ENCODE measurements at places on chromosomes 1 and 21.
A peak's percentile ranks its signal among the peaks of the same experiment; 100 is the strongest.

GRCh38 chr1:240237305-240237721 is 145.6 kb downstream of the FMN2 start:
- DNase-seq = no peak

GRCh38 chr21:44845418-44846223 is 27.8 kb upstream of the SUMO3 start:
- DNase-seq = peak; percentile 11

GRCh38 chr1:185894791-185895190 is 160.6 kb downstream of the HMCN1 start:
- DNase-seq = no peak

GRCh38 chr1:84442256-84442655 is 36.8 kb upstream of the RPF1 start:
- DNase-seq = no peak

DNA sequence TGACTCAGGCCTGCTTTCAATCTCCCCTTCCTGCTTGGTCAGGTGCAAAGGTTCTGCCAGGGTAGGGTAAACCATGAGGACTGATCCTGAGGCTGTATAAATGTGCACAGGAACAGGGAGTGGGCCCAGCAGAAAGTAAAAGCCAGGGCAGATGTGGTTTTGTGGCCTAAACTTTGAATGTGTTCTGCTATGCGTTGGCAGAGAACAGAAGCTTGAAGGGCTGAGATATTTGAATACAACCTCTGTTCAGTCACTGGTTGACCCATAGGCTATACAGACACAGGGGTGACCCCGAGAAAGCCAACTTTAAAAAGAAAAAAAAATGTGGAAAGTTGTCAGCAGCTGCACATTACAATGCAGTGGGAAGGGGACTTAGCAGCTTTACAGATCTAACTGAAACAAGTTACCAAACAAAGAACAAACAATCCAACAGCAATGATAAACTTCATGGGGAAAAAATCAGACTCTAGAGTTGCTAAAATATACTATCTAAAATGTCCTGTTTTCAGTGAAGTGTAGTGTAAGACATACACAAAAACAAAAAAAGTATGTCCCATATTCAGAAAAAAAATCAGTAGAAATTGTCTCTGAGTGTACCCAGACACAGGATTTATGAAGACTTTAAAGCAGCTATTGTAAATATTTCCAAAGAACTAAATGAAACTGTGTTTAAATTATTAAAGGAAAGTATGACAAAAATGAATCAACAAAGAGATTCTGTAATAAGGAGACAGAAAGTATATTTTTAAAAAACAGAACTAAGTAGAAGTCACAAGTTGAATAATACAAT is 216.1 kb downstream of the RPS6KC1 start:
- DNase-seq = no peak

- no peak for DNase-seq
Observed at GRCh38 chr1:52825868-52826267, 16.7 kb upstream of the ZYG11A start.

GRCh38 chr1:83882906-83883305 is 116.0 kb downstream of the TTLL7 start:
- DNase-seq = no peak

DNA sequence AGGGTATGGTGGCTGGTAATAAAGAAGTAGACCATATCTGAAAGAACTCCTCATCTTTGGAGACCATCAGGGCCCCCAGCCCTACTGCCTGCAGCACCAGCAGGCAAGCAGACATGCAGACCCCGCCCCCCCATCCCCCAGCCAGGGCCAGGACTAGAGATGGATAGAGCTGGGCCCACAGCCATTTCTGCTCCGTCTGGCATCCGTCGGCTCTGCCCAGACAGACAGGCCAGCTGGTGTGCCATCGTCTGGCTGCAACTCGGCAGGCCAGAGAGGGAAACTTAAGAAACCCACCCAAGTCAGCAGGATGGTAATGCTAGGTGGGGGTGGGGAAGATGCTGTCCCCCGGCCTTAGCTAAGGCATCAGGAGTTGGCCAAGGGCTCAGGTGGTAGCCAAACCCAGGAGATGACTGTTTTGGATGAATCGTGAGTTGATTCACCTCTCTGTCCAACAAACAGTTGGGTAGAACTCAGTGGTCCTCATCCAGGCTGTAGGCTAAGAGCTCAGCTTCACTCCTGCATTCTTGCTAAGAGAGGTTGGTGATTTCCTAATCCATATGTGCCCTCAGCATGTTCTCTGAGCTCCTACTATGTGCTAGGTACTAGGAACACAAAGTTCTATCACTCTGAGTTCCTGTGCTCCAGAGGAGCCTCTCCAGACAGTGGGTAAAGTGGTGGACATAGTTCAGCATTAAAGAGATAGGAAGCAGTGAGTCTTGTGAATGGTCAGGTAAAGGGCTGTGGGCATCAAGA is 23.2 kb upstream of the TMEM222 start:
- no peak for DNase-seq

DNA sequence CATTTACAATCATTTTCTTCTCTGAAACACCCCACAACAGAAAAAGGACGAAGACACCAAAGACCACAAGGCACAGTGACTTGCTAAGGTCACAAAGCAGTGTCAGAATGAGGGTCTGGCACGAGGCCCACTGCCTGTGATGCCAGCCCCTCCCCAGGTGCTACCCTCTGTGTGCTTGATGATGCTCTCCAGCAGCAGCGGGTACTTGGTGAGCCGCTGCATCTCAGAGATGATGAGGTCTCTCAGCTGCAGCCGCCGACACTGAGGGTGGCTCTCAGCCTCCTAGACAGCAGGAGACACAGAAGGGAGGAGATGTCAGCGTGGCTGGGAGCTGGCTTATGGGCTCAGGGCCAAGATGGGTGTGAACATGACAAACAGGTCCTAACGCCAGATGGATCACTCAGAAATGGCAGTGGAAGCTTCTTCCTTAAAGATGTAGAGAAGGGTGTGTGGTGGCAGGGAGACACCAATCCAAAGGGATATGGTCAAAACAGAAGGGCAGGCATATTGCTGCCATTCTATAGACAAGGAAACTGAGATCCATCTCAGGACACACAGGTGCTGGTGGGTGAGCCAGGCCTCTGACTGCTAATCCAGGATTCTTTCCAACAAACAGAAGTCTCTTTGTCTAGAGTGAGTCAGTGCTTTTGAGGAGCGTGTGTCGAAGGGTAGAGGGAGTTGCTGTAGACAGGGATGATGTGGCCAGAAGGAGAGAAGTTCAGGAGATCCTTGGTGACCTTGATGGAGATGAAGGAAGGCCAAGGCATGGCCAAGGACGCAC is 25.6 kb downstream of the LRRC71 start:
- DNase-seq = no peak

GRCh38 chr1:38789498-38790169 is 69.9 kb downstream of the RRAGC start:
- no peak for DNase-seq

GRCh38 chr1:92804721-92805201 is 19.9 kb upstream of the EVI5 start:
- DNase-seq = no peak

DNA sequence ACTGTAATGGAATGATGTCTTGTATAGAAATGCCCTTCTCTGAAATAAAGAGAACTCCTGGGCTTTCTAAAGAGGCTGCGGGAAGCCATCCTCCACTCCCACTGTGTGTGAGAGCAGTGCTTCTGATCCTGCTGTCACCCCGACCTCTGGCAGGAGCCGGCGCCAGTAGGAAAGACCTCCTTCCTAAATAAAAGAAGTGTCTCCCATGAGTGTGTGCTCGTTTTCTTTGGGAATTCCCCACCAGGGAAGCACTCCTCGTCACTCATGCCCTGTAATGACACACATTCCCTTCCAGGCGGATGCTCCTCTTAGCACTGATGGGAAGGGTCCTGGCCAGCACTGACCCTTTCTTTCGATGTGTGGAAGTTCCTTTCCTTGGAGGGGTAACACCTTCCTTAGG is 20.1 kb downstream of the AGT start:
- DNase-seq = no peak

DNA sequence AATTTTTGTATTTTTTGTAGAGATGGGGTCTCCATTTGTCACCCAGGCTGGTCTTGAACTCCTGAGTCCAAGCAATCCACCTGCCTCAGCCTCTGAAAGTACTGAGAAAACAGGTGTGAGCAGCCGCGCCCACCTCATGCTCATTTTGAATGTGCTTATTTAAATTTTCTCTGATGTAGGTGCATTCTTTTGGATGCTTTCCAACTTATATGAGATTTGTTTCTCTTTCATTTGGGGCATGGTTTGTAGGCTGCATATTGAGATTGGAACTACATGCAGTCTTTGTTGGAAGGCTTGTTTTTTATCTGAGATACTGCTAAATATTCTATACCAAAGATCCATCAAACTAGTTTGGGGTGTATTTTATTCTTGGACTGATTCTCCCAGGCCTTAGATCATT is 81.0 kb upstream of the IVNS1ABP start:
- no peak for DNase-seq

- no peak for DNase-seq
Observed at GRCh38 chr1:156373546-156373945, 4.5 kb downstream of the RHBG start.

Data from stimulated activated CD8-positive, alpha-beta memory T cell treated with anti-CD3 and anti-CD28 coated beads, Interleukin-15, amount 100 ng/mL, for 1 hour (primary cell).